ENCODE measurements at places on chromosomes 3 and 15.

- no peak for DNase-seq
Observed at GRCh38 chr3:195777975-195778374, 33.8 kb downstream of the MUC4 start.

GRCh38 chr3:194312186-194312742 lies 38.9 kb downstream of the CPN2 start:
- peak; percentile 68 for DNase-seq

DNA sequence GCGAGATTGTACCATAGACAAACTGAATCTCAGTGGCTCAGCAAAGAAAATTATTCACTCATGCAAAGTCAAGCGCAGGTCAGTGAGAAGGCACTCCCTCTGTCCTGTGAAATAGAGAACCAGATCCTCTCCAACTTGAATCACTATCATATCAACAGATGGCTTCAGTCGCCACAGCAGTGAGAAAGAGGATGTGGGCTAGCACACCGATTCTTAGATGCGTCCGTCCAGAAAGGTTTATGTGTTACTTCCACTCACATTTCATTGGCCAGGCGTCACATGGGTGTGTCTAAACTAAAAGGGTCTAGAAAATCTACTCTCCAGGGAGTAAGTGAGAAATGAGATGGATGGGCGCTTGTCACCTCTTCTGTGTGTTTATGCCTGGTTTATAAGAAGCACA lies 141.6 kb upstream of the KBTBD8 start:
- DNase-seq, result no peak

- no peak for DNase-seq
Observed at GRCh38 chr3:88188436-88188835, 38.7 kb downstream of the C3orf38 start.

- DNase-seq, result no peak
Observed at GRCh38 chr3:67863869-67864268, 209.5 kb upstream of the SUCLG2 start.

DNA sequence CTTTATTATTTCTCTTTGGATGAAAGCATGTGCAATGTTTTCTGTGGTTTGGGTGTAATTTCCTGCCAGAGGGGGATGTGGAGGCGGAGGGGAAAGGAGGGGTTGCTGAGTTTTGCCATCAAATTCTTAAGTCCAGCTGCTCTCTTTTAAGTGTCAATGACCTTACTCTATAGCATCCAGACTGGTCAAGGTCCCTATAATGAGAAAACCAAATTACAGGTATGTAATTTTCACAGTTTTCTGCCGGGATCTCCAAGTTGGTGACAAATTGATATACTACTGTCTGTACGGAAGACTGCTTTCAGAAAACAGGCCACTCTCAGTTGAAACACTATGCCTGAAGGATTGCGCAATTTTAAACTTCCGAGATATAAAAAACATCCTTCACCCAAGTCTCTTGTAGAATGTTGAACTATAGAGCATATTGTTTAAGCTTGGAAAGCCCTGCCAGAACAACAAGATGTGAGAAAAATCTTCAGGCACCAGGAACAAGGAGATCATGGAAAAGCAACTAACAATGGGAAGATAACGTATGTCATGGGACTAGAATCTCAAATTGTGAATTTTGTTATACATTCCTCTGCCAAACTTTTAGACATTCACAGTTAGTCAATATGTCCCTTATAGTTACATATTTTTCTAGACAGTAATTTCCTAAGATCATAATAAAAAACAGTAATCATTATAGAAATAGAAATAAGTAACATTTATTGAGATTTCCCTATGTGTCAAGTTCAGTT lies 300.7 kb upstream of the SATB1 start:
- DNase-seq, result no peak

- no peak for DNase-seq
Observed at GRCh38 chr3:187994221-187995042, 159.5 kb upstream of the LPP start.

DNA sequence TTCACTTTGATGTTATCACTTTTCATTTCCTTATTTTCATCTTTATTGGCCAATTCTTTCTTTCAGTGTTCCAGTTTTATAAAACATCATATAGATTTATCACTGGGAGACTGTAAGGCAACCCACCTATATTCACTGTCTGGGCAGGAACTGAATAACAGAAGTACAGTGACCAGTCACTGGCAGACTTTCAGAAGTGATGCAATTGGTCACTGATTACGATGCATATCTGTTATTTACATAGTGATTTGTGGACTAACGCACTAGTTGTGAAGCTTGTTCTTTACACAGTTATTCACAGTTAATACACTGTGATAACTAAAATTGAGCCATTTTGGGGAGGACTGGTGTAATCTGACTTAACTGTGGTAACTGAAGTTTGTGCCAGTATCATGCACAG lies 190.2 kb upstream of the DPH6 start:
- DNase-seq, result no peak

- no peak for DNase-seq
Observed at GRCh38 chr3:40366203-40367162, 20.5 kb upstream of the ENTPD3 start.

DNA sequence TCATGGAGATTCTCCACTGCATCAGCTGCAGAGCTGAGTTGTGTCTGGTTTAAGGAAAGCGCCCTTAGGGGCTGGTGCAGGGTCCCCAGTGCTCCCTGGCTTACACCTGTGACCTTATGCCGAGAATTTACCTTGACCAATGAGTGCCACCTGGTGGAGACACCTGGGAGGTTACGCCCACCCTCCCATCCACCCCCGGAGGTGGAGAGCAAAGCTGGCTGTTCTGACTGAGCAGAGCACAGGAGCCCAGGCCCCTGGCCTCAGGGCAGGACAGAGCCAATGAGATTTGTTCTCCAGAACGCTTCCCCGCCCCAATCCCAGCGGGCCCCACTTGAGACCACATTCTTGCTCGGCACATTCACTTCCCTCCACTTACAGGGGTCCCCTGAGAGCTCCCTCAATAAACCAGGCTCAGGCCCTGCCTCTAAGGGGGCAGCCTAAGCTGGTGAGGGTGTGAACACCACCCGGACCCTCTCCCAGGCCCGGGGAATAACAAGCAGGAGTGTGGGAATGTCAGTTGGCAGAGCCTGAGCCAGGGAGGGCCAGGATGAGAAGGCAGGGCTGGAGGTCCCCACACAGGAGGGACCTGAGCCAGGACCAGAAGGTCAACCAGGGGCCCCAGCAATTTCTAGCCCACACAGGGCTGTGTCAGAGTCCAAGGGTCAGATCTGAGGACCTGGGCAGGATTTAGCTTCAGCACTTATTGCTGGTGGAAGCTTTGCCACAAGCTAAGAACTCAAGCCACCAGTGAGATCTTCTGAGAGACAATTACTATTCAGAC lies 117.1 kb downstream of the TPRA1 start:
- DNase-seq, result peak; percentile 36

GRCh38 chr15:81728726-81729125 lies 317.1 kb downstream of the MEX3B start:
- no peak for DNase-seq

- no peak for DNase-seq
Observed at GRCh38 chr15:83110381-83110780, 2.9 kb downstream of the TM6SF1 start.

DNA sequence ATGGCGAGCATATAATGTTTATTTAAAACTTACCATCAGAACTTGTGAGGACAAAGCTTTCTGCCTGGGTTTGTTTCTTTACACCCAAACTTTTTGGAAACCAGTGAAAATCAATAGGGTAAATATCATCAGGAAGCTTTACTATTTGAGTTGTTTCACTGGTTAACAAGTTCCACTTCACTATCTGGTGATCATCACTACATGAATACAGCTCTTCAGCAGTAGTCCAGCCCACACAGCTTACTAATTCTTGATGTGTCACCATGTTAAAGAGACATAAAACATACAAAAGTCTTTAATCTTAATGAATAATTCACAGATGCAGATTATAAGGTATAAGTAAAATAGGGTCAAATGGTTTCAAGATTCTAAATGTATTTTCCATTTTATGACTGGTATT lies 17.6 kb downstream of the IFT80 start:
- no peak for DNase-seq

GRCh38 chr15:91032919-91033803 lies 10.8 kb upstream of the VPS33B start:
- DNase-seq, result peak; percentile 55

DNA sequence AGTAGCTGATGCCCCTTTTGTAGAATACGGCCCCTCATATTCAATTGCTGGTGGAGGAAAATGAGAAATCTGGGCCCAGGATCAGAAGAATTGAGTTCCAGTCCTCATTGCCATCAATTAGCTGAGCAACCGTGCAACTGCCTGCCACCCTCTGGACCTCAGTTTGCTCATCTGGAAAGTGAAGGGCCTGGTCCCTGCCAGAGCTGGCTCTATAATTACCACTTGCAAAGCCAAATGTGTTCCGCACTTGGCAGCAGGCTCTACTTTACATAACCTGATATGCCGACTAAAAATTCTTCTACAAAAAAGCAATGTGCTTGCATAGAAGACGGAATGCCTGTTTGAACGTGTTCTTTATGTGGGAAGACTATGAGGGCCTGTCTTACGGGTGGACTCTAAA lies 8.6 kb upstream of the ITGB5 start:
- DNase-seq, result no peak

DNA sequence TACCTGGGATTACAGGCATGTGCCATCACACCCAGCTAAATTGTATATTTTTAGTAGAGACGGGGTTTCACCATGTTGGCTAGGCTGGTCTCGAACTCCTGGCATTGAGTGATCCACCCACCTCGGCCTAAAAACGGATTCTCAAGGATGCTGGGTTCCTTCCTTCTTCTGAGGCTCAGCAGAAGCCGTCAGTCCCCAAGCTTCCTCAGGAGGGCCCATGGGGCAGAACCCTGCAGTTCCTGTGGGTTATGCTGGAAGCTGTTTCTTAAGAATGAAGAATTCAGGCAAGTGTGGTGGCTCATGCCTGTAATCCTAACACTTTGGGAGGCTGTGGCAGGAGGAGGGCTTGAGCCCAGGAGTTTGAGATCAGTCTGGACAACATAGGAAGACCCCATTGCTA lies 29.0 kb upstream of the ZNF710 start:
- no peak for DNase-seq

- no peak for DNase-seq
Observed at GRCh38 chr3:113685124-113685523, 11.3 kb downstream of the USF3 start.

DNA sequence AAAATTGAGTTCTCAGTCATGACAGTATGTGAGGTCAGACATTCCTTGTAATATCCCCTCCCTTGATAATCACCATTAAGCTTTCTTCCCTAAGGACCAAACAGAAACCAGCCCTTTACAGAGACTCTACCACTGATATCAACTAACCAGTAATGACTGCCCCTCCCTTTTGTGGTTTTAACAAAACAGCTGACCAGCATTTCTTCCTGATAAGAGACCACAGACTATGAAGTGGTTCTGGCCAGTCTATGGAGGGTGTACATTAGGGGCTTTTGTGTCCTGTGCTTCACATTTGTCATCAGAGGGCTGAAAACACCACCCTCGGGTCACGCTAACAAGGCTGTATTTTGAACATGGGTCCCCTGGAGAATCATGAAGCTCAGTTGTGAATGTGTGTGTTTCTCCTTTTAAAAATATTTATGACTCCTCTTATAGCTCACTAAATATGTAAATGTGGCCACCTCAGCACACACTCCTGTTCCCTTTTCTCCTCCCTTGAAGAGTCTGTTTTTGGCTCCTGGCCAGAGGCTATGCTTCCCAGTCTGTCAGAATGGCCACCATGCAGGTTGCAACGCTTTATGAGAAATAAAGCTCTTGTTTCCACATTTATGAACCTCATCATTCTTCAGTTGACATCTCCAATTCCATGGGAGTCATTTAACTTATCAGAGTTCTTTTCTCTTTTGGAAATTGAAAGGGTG lies 239.3 kb downstream of the CPNE4 start:
- DNase-seq, result no peak

- DNase-seq, result no peak
Observed at GRCh38 chr3:157101486-157101885, 58.5 kb downstream of the CCNL1 start.
